Substantia nigra (tissue), 51 donors: ENCODE measurements at places on chromosomes 2 and 18.

GRCh38 chr2:67848551-67849285 lies 214.1 kb downstream of the C1D start:
- no peak for DNase-seq

DNA sequence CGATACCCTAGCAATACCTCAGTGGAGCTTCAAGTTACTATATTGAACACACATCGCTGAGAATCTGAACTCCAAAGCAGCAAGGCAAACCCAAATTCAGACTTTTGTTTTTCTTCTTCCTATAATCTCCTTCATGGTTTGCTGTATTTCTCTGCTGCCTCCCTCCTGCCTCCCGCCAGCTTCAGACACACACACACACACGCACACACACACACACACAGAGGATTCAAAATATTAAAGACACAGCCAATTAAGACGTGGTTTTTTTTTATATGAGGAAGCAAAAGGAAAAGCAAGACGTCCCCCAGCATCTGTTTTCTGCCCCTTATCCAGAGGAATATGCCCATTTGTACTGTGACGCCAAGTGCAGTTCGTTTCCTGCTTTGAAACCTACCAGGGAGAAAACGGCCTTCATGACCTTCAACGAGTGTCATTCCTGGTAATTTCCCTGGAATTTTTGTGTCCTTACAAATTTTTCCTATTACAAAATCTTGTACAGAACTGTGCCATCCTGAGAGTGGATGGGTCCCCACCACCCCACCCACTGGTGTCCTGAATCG lies 547.9 kb upstream of the ID2 start:
- no peak for DNase-seq

DNA sequence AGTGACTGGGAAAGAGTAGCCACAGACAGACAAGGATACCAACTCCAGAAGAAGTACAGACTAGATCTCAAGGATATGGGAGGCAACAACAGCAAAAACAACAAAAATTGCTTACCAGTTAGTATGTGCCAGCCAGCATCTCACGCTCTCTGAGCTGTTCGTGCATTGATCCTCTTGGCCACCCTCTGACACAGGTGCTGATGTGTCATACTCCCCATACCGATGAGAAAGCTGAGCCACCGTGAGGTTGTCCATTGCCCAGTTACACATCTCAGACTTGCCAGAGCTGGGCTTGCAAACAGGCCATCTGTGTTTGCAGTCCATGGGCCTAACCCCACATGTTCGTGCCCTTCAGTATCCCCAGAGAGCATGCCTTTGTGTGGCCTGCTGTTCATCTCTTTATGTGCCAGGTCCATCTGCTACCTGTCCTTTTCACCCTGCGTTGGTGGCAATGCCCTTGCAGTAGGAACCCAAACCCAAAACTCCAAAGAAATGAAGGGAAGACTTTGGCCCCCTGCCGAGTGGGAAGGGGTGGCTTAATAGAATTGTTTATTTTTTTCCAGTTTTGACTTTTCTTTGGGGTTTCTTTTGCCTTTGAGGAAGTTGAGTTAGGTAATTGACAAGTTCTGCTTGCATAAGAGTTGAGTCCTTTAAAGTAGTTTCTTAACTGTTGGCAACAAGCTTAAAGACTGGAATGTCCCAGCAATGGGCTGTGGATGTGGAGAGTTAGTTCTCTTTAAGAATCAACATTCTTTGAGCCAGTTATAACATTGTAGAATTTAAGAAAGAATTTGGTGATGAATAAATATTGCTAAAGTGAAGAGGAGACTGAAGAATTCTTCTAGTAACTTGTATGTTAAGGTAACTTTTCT lies 46.7 kb downstream of the LYPD6B start:
- DNase-seq = no peak

GRCh38 chr18:41075212-41075611 lies 879.8 kb upstream of the PIK3C3 start:
- DNase-seq = no peak

GRCh38 chr18:44790860-44791259 lies 110.2 kb downstream of the SETBP1 start:
- DNase-seq = no peak

DNA sequence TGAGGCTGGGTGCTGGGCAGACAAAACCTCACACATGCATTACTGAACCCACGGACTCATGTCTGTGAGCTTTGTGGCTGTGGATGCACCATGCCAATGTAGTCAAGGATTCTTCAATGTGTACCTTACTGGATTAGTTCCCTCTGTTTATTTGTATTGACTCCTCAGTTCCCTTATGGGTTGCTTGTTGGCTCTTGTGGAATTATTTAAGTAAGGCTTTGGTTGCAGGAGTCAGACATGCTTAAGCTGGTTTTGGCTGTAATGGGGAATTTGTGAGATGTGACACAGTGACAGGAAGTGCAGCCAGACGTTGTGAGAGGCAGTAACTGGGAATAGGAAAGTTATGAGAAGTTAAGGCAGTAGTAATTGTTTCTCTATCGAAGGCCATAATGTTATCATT lies 13.6 kb upstream of the IL1RN start:
- no peak for DNase-seq

- no peak for DNase-seq
These were observed 4.7 kb upstream of the IL36G start for GRCh38 chr2:112973156-112973555.
